ENCODE measurements at places on chromosomes 16 and 17. TPM values are rescaled to one million over a fixed set of nuclear protein-coding genes. Genes with fewer than 3 reads are reported as not detected.

The TNS4 gene
- total RNA-seq = under 0.01 TPM

The HCRT gene
- not detected for total RNA-seq

The SDK2 gene
- total RNA-seq = 0.09 TPM

The CCL13 gene
- total RNA-seq = 5.8 TPM

The TMC6 gene
- total RNA-seq = 0.92 TPM

The KCTD19 gene
- under 0.01 TPM for total RNA-seq

The C16orf82 gene
- not detected for total RNA-seq

The CCL1 gene
- total RNA-seq = not detected

The C17orf113 gene
- 0.14 TPM for total RNA-seq

The PRAC1 gene
- not detected for total RNA-seq

The FN3K gene
- 4.9 TPM for total RNA-seq

The IL34 gene
- total RNA-seq = 4.1 TPM

The APRT gene
- total RNA-seq = 78.5 TPM

The CLEC18C gene
- under 0.01 TPM for total RNA-seq

The ST6GALNAC2 gene
- total RNA-seq = 1.0 TPM

The SLC6A4 gene
- under 0.01 TPM for total RNA-seq

The TBC1D3G gene
- total RNA-seq = not detected

The SLC5A10 gene
- total RNA-seq = under 0.01 TPM

The BICDL2 gene
- total RNA-seq = under 0.01 TPM

The RAB37 gene
- 0.43 TPM for total RNA-seq

The ADORA2B gene
- total RNA-seq = 39.1 TPM

The ZNF598 gene
- total RNA-seq = 11.4 TPM

The HLF gene
- not detected for total RNA-seq

All from smooth muscle cell of bladder (primary cell).